Fibroblast of lung (primary cell): ENCODE measurements at places on chromosomes 4 and X.

DNA sequence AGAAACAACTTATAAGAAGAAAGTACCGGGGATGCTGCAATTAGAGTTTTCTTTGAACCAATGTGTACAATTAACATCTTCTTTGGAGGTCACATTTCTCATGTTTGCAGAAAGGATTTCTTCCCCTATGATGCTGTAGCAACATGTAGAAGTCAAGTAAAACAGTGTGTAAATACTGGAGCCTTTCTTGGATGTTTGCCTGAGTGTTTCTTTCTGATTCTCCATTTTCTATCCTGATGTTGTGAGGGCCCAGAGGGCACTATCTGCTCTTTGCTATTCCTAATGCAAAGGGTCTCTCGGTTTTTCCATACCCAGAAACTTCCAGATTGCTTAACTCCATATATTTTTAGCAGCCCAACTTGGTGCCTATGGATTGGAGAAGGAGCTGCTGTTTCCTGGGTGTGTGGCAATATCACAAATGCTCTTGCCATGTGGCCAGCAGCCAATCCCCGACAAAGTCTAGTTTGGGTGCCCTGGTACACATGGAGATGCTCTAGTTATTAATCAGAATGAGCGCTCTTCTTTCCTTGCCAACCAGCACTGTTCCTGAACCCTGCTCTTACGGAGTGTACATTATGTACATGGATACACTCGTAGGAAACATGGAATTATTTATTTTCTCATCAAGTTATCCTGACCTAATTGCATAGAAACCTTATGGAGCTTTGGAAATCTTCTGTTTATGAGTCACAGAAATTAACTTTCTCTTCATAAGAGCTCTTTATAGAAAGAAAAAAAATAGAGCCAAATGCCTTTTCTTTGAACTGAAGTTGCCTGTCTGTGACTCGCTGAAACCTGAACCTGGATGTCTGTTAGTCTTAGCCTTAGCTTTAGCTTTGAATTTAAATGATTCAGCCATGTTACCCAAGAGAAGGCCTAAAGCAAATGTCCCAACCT, 67.0 kb upstream of the GPC4 start:
- DNase-seq = peak; percentile 84

DNA sequence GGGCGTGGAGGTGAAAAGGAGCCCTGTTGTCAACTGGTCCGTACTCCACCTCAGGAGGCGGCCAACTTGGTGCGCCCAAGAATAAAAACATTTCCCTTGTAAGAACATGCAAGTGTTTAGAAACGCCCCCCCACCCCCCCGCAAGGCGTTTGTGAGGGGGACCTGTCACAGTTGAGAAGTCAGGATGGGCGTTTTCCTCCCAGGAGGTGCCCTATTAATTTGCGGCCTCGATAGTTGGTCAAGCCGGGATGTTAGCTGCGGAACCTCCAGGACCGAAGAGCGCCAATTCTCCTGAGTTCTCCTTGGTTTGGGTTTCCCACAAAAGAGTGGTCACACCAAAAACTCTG, 651 bp upstream of the SAP30 start:
- no peak for DNase-seq

- DNase-seq = no peak
These were observed 88.0 kb downstream of the IRF2 start for GRCh38 chr4:184386271-184386781.

GRCh38 chrX:154540897-154541535, 5.6 kb downstream of the G6PD start:
- peak; percentile 56 for DNase-seq

GRCh38 chrX:63561425-63561824, 210.3 kb upstream of the SPIN4 start:
- no peak for DNase-seq

DNA sequence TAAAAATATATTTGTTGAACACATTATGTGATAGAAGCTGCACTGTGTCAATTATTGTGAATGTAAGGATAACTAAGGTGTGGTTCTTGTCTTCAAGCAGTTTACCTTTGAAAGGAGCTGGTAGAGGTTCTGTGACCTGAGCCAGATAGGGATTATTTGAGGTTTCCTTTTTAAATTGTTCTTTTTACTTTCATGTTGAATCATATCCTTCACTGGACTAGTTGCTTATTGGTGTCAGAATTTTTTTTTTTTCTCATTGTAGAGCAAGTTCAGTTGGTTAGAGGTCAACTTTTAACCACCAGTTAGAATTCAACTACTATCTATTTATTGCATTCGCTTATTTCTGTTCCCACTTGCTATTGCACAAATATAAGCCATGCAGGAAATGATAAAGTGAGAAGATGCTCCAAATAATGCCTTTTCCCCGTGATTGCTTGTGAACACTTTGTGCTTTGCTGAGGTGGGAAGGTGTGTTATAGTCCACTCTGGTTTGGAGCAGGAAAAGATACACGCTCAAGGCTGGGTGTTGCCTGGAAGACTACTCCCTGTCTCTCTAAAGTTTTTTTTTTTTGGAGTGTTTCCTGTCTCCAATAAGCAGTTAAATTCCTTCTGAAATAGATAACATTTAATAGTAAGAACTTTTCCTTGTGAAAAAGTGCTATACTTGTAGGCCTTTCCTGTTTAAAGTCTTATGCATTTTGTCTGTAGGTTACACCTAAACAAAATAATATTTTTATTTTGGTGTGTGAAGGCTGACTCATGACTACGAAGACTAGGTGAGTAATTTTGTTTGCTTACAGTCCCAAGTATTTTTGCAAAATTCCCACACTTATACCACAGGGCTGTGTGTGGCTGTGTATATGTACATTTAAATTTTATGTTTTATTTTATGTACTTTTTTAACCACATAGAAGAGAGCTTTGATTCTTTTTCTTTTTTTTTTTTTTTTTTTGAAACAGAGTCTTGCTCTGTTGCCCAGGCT, 83.8 kb upstream of the LCORL start:
- DNase-seq = no peak

- DNase-seq = peak; percentile 93
These were observed 11.4 kb downstream of the UBE2D3 start for GRCh38 chr4:102815981-102816380.

- no peak for DNase-seq
These were observed 12.0 kb downstream of the CYP4V2 start for GRCh38 chr4:186203406-186203805.

DNA sequence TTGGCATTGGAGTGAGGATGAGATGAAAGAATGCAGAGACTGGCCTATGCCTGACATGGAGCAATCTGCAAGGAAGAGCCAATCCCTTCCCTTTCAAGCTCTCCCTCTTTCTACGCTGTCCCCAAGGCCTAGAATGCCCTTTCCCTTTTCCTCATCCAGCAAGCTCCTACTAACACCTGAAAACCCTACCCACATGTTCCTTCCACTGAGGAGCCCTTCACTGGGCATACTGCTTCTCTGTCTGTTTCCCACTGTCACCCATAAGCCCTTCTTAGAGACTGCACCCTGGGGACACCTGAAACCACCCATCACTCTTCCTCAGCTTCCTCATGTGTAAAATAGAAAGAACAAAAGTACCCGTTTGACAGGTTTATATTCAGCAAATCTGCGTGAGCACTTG, 249.6 kb upstream of the PSAPL1 start:
- no peak for DNase-seq

GRCh38 chr4:180789929-180790328, 1453.3 kb upstream of the TENM3 start:
- DNase-seq = no peak
